CD4-positive, CD25-positive, alpha-beta regulatory T cell (primary cell): ENCODE measurements at places on chromosomes 4 and X. TPM values are rescaled to one million over a fixed set of nuclear protein-coding genes. Genes with fewer than 3 reads are reported as not detected.

The PHEX gene
- total RNA-seq = 1.0 TPM

The SPATA4 gene
- total RNA-seq = not detected

The MAGEA6 gene
- total RNA-seq = not detected

The BEX5 gene
- total RNA-seq = 7.0 TPM

The CFAP99 gene
- total RNA-seq = 0.20 TPM

The FRG2 gene
- total RNA-seq = not detected

The ODAPH gene
- total RNA-seq = not detected

The RASL11B gene
- 0.30 TPM for total RNA-seq

The FGFBP2 gene
- total RNA-seq = 0.39 TPM

The SLC9A7 gene
- total RNA-seq = 6.4 TPM

- DNase-seq = no peak
These were observed 152.3 kb downstream of the SLC10A7 start for GRCh38 chr4:146369446-146369845.

- DNase-seq = no peak
These were observed 121.8 kb upstream of the BMPR1B start for GRCh38 chr4:94636004-94636403.

DNA sequence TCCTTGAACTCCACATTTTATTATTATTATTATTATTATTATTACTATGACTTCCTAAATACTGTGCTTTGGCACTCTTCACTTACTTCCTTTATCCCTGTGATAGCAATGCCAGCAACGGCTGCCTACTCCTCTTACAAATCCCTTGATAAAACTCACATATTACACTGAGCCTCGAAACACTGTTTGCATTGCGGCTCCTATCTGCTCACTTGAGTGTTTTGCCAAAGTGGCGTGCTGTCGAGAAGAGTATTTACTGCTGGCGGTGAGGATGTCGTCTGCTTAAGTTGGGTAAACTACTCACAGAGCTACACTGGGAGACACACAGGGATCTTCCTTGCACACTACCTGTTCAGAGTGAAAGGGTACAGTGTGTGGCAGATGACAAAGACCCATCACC, 143.4 kb upstream of the VCX3A start:
- DNase-seq = no peak

GRCh38 chrX:151816934-151817333, 82.4 kb downstream of the CNGA2 start:
- DNase-seq = no peak

- DNase-seq = no peak
These were observed 44.1 kb downstream of the TEC start for GRCh38 chr4:48225368-48226141.

DNA sequence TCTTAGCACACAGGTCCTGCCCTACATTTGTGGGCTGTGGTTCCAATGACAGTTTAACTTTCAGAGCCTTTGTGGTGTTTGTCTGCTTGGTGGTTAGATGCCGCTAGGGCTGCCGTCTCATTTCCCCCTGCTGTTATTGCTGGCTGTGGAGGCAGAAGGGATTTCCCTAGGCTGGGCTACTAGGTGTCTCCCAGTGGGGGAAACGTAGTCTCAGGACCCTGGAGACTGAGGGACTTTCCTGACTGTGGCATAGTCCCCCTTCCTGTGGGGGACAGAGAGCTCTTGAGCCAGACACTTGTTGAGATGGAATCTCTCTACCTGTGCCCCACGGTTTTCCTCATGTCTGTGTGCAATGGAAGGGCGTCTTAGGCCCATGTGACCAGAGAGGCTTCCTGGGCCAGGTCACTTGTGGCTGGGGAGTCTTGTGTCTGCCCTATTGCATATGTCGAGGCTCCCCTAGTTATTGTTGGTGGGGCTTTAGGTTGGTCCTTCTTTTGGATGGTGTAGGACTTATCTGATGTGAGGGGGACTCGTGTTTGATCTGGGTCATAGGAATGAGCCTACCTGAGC, 68.2 kb downstream of the ARHGAP10 start:
- DNase-seq = peak; percentile 49

DNA sequence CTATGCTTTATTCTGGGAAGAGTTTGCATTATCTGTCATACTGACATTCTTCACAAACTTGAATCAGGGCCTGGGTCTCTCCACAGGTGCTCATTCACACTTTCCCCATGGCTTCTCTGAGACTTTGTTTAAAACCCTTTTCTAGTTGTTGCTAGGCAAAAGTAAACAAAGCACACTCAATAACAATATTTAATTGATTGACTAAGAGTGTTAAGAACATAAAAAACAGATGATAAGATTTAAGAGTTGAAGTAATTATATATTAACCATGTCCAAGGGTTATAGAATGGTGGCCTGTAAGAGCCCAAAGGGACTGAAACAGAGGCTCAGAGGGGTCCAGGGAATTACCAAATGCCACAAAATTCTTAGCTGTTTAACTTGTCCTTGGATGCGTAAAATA, 7.1 kb downstream of the MAOA start:
- DNase-seq = no peak

DNA sequence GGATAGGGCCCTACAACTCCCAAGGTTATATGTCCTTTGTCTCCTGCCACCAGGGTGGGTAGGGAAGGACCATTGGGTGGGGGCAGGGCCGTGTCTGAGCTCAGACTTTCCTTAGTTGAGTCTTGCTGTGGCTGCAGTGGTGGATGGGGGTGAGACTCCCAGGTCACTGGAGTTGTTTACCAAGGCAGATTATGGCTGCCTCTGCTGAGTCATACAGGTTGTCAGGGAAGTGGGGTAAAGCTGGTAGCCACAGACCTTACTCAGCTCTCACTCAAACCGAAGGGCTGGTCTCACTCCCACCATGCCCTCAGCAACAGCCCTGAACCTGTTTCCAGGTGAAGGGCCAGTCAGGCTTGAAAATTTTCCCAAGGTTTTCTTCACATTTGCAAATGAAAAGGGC, 58.8 kb upstream of the FAAH2 start:
- DNase-seq = no peak

DNA sequence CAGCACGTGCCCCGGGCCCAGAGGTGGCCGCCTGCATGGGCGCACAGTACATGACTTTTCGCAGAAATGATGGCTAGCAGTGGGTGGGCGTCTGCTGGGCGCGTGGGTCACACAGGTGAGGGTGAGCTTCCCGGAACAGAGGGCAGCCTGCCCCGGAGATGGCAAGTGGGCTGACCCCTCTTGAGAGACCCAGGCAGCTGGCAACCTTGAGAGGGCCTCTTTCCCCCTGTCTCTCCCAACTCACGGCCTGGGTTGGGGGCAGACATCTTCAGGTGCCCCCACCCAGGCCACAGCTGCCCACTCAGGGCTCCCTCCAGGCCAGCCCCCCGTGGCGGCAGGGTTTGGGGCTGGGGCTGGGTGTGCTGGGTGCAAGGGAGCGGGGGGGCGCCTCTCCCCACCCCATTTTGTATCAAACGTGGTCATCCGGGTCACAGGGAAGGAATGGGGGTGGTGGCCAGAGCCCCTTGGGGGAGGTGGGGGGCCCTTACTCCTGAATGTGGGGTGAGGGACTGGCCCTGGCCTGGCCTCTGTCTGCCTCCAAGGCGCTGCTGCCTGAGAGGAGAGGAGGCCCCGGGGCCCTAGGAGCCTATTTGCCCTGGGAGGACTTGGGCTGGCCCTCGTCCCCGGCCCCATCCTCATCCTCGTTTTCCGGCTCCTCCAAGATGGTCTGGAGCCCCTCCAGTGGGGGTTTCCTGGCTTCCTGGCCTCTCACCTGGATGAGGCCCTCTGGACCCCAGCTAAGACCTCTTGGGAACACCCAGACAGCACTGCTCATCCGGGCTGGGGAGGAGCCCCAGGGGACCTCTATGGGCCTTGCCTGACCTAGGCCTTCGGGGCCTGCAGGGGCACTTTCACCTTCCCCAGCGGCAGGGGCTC, 4.6 kb downstream of the PNMA6E start:
- DNase-seq = no peak

GRCh38 chr4:151809716-151810115, 48.9 kb upstream of the GATB start:
- DNase-seq = no peak

DNA sequence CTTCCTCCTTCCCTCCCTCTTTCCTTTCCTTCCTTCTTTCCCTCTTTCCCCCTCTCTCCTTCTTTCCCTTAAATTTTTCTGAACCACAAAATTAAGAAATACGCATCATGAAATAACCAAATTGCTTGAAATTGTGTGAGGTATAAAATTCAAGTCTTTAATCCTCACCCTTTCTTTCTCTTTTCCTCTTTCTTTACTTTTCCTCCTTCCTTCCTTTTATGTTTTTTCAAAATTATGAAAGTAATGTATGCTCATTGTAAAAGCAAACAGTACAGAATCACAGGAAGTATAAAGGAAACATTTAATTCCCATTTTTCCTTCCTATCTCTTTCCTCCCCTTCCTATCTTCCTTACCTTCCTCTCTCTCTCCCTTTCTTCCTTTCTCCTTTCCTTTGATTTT, 5.4 kb downstream of the ADGRG4 start:
- DNase-seq = no peak

DNA sequence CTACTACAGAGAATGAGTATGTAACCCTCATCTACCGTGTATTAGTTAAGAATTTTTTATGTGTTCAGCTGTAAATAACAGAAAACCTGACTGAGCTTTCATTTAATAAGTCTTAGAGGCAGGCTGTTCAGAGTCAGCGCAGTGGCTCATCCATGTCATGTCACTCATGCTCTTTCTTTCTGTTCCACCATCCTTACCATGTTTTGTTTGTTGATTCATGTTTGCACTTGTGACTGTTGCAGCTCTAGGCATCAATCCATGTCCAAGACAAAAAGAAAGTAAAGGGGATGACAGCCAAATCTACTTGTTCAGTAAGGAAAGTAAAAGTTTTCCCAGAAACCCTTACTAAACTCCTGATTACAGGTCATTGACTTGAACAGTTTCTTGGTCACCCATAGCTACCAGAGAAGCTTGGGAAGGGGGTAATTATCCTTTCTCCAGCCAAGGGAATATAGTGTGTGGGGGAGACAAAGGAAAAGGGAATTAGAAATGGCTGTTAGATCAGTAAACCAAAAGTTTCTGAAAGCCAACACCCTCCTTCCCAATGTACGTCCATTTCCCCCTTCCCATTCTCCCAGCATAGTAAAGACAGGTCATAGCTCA, 9.0 kb downstream of the ART3 start:
- no peak for DNase-seq

- DNase-seq = no peak
These were observed 97.2 kb downstream of the ANXA3 start for GRCh38 chr4:78648640-78649363.

- DNase-seq = no peak
These were observed 2.1 kb upstream of the GPC4 start for GRCh38 chrX:133417364-133417763.

DNA sequence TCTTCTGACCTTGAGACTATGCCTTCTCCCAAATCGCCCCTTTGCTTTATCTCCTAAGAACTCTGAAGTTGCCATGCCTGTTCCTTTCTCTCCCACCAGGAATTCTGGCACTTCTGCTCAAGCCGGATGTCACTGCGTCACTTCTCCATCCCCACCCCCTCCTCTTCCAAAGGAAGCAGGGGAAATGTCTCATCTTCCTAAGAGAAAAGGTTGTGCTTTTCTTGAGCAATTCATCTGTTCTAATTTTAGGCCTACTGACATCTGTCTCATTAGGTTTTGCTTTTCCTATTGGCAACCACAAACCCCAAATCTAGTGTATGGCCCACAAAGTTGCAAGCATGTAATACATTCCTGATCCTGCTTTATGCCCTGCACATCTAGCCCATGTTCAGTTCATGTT, 163.1 kb upstream of the PLAC1 start:
- no peak for DNase-seq

- DNase-seq = no peak
These were observed 103.2 kb downstream of the HMX1 start for GRCh38 chr4:8768357-8768999.

- peak; percentile 17 for DNase-seq
These were observed 14.7 kb downstream of the CHST7 start for GRCh38 chrX:46588263-46588662.

GRCh38 chr4:140637836-140638235, 69.1 kb upstream of the UCP1 start:
- DNase-seq = no peak

GRCh38 chr4:8739820-8740665, 131.6 kb downstream of the HMX1 start:
- DNase-seq = no peak

DNA sequence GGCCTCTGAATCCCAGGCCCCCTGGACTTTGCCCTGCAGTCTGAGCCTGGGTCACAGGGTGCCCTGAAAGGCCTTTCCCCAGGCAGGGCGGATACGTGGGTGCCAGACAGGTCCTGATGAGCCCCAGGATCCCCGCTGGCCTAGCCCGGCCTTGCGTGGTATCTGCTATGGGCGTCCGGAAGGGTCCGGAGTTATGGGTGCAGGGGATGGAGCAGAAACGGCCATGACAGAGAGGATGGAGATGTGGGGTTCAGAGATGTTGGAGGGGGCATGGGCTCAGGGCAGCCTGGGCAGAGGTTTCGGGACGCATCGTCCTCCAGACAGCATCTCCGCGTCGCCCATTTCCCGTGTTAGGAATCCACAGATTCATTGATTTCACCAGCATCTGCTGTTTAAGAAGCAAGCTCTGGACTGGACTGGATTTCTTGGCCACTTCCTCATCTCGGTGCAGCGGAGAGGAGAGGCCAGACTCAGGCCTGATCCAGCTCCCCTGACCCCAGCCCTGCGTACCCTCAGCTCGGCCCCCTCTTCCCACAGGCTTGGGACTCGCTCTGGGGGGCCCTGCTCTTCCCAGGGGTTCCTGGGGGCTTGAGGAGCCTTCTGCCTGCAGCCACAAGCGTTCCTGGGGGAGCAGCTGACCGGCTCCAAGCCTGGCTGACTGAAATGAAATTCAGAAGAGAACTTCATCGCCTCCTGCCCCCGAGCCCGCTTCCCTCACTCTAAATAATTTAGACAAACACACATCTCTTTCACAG, 86.9 kb upstream of the ADRA2C start:
- no peak for DNase-seq

DNA sequence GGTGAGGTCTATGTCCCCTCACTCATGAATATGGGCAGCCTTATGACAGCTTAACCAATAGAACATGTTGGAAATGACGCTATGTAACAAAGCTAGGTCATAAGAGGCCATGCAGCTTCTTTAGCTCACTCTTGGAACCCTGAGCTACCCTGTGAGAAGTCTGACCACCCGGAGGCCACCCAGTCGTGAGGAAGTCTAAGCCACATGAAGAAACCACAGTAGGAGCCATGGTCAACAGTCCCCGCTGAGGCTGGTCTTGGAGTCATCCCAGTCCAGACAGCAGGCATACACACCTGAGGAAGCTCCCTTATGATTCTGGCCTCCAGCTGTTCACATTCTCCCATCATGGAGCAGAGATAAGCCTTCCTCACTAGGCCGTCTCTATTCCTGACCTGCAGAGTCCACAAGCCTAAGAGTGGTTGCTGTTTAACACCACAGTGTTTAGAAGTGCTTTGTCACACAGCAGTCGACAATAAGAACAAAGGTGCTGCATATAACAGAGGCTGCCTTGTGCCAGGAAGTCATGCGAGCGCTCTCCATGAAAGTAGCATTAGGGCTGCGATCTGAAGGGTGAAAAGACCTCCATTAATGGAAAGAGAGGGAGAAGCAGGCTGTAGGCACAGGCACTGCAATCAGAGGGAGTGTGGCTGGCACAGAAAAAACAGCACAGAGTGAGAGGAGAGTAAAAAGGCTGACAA, 38.2 kb downstream of the TSPAN5 start:
- no peak for DNase-seq
